Purkinje cell (primary cell): ENCODE measurements at places on chromosomes 1 and 21. TPM values are rescaled to one million over a fixed set of nuclear protein-coding genes. Genes with fewer than 3 reads are reported as not detected.

Gene NIPAL3
- 22.7 and 29.0 TPM in 2 replicates for polyA plus RNA-seq

Gene ZYG11A
- not detected in 2 replicates for polyA plus RNA-seq

Gene CRYAA
- not detected in 2 replicates for polyA plus RNA-seq

Gene EEIG2
- polyA plus RNA-seq, result 8.3 and 14.7 TPM in 2 replicates
